ENCODE measurements at places on chromosomes 11 and 22. TPM values are rescaled to one million over a fixed set of nuclear protein-coding genes. Genes with fewer than 3 reads are reported as not detected.
A peak's percentile ranks its signal among the peaks of the same experiment; 100 is the strongest.

DNA sequence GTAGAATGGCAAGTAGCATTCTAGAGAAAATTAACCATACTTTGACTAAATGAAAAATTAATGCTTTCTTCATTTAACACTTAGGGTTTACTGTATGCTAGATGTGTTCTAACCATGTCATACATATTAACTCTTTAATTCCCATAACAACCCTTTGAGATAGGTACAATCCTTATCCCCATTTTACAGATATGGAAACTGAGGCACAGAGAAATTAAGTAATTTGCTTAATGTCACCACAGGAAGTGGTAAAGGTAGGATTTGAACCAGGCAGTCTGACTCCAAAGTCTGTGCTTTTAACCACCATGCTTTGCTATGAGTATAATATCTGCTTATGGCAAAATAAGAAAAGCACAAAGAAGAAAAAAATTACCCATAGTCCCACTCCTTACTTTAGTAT is 59.5 kb downstream of the LIF start:
- no peak for DNase-seq

GRCh38 chr11:66280428-66280827 is 2.5 kb downstream of the CNIH2 start:
- no peak for DNase-seq

Gene MEI1
- polyA plus RNA-seq, result 1.3 TPM

Gene SDHD
- 94.2 TPM for polyA plus RNA-seq

Gene MPPED1
- 0.31 TPM for polyA plus RNA-seq

- DNase-seq, result no peak
Measured at GRCh38 chr11:129144256-129144655, 47.9 kb downstream of the ARHGAP32 start.

DNA sequence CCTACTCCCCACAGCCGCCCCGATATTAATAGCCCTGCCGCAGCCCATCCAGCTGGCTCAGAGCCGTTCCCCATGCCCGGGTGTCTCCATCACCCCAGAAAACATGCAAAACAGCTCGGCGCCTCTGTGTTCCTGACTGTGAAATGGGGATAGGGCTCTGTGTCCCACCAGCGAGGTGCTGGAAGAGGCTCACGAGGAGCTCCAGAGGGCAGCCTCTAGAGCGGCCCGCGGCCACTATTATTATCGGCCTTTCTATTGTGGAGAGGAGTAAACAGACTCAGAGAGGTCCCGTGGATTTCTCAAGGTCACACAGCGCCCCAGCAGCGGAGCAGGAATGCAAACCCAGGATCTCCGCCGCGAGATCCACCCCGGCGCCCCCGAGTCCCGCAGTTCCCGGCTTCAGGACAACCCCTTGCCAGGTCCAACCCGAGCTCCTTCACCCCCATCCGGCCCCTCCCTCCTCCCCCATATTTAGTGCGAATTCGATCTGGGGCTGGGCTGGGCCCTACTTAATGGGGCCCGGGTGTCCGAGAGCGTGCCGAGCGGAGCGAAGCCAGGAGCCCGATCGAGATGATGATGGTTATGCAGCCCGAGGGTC is at the start of gene ACTN3:
TSS of gene ACTN3 (plus strand) at position 536 of the 598 bp plus-strand sequence. CDS start at position 571, 35 bp downstream.
- peak; percentile 60 for DNase-seq

Gene NRXN2
- polyA plus RNA-seq, result 31.8 TPM

GRCh38 chr22:43745411-43745770 is 66.7 kb downstream of the EFCAB6 start:
- DNase-seq, result no peak

Gene OR2AG2
- polyA plus RNA-seq, result not detected

DNA sequence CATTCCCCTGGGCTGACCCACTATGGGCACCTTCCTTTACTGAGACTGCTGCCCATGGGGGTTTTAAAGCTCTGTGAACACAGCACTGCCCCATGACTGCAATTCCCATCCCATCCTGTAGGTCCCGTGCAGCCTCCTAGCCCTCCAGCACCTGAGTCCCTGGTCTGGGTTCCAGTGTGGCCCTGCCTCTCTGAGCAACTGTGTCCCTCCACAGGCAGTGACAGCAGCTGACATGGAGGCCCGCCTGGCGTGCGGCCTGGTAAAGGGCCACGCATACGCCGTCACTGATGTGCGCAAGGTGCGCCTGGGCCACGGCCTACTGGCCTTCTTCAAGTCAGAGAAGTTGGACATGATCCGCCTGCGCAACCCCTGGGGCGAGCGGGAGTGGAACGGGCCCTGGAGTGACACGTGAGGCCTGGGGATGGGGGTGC is 12.6 kb downstream of the OMP start:
- no peak for DNase-seq

DNA sequence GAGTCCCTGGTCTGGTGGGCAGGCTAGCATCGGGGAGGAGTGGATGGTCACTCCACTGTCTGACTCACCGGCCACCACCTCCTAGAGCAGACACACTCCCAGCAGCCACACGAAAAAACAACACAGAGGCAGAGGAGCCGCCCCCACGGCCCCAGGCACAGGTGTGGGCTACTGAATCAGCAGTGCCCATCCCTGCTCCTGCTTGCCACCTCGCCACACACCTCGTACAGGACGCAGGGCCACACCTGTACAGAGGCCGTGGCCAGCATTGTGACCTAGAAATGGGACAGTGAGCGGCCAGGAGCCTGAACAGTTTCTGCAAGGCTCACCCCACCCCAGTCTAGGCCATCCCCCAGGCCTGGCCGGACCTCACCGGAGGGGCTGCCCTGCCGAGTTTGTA is 14.0 kb downstream of the TRIM29 start:
- DNase-seq, result no peak

DNA sequence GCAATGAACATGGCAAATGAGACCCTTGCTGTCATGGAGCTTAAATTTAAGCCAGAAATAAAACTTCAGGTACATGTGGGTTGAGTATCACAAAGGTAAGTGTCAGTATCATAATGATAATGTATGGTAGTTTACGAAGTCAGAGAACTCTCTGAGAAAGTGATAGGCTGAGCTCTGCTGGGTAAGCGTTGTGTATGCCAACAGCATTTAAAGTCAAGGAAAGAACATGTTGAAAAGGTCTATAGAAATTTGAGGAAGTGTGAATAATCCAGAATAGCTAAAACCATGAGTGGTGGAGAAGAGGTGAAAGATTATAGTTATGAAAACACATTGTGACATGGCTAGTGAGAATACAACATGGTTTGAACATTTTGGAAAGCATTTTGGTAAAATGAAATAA is 17.4 kb upstream of the CTSC start:
- DNase-seq, result no peak

Data from muscle of back (tissue), 13 donors.